Memory B cell (primary cell): ENCODE measurements at places on chromosomes 2 and 18.

GRCh38 chr2:112062894-112063293 lies 7.8 kb downstream of the TMEM87B start:
- DNase-seq, result no peak

GRCh38 chr18:23887493-23887892 lies 127.1 kb upstream of the TTC39C start:
- no peak for DNase-seq

DNA sequence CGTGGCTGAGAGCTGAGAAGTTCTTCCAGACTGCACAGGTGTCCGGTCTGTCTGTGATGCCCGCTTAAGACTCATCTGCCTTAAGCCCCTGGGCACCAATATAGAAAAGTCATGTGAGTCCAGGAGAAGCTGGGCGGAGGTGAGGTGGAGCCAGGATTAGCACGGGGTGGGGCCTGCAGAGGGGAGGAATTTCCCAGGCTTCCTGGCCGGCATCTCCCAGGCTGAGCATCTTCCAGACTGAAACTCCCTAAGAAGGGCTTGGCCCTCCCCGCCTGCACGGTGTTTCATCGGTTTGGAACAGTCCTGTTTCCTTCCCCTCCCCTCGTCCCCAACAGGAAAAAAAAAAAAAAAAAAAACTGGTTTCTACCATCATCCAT lies 270.3 kb downstream of the ATAD2B start:
- no peak for DNase-seq

GRCh38 chr18:24089076-24089475 lies 49.8 kb upstream of the CABYR start:
- no peak for DNase-seq

DNA sequence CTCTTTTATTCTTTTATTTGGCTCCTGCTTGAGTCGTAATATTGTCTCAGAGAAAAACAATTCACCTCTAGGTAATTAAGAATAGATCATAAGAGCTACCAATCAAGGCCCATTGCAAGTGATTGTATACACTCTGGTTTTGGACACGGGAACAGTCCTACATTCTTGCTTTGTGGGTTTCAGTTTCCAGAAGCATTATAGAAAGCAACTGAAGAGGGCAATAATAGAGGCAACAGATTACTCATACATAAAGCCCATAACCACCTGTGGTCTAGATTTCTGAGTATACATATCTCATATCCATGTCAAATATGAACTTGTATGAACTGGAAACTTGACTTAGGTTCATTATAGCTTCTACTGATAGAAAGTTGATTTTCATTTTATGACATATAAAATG lies 65.4 kb downstream of the DIS3L2 start:
- DNase-seq, result no peak

DNA sequence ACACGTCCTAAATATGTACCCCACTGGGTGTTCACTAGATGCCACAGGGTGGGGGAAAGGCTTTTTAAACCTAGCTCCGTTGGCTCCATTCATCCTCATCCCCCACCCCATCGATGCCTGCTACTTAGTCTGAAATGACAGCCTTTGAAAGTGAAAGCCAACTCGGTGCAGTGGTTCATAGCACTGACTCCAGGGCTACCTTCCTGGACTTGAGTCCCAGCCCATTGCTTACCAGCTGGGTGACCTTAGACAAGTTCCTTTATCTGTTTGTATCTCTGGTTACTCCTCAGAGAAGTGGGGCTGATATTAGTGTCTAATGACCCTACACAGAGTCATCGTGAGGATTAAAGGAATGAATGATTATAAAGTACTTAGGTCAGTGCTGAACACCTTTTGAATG lies 24.4 kb downstream of the EHD3 start:
- no peak for DNase-seq

GRCh38 chr18:11149441-11150270 lies at the start of gene PIEZO2:
Gene PIEZO2 (minus strand): TSS chr18:11149569. CDS start chr18:11148588, 981 bp downstream.
- DNase-seq, result no peak

GRCh38 chr2:65661980-65662653 lies 229.7 kb upstream of the SPRED2 start:
- DNase-seq, result no peak

DNA sequence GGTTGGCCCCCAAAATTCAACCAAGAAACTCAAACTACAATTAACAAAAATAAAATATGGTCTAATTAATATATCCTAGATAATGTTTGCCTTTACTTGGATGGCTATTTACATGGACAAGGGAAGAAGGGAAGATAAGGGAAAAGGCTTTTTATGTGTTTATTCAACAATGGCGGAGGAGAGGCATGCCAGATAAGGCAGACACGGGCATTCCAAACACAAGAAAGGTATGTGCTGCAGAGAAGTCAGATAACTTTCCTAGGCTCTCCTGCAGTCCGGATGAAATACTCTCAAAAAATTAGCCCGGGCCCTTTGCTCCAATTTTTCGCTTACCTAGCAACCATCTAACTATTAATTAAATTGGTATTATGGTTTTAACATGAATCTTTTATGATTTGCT lies 5.1 kb upstream of the TTR start:
- no peak for DNase-seq

DNA sequence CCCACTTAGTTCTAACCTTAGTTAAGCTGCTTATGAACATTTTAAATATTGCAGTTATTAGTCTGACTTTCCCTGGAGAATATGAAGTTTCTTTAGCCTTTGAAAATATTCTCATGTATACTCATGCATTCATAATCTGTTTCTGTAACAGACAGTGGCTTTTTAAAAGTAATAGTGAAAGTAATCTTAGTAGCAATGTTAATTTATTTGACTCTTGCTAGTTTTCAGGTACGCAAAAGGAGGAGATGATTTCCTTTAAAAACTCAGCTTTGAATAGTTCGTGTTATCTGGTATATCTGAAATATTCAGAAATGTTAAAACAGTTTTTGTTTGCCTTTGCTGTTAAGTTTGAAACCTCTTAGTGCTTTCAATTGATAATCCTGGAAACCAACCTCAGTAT lies 3.8 kb downstream of the ANKRD12 start:
- no peak for DNase-seq

GRCh38 chr18:72738136-72738535 lies 129.7 kb downstream of the NETO1 start:
- DNase-seq, result no peak

DNA sequence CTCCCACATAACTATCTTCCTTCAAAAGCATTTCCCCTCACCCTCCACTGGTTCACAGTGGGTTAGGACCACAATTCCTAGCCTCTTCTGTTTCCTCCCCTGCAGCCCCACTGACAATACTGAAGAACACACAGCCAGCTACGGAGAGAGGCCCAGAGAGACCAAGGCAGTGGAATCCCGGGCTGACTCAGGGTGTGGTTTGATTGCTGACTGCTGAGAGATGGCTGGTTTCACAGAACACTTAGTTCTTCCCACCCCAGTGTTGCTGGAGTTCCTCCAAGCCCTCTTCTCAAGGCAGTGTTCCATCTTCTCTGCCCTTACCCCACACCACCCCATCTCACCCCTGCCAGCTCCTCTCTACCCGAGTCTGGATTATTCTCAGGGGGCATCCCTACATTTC lies 43.3 kb upstream of the ZFP36L2 start:
- DNase-seq, result no peak

GRCh38 chr2:39413063-39413737 lies 23.9 kb downstream of the MAP4K3 start:
- DNase-seq, result no peak

- no peak for DNase-seq
Measured at GRCh38 chr18:12621742-12622306, 36.1 kb downstream of the SPIRE1 start.

- DNase-seq, result no peak
Measured at GRCh38 chr2:88950010-88950409, 258.5 kb downstream of the RPIA start.

DNA sequence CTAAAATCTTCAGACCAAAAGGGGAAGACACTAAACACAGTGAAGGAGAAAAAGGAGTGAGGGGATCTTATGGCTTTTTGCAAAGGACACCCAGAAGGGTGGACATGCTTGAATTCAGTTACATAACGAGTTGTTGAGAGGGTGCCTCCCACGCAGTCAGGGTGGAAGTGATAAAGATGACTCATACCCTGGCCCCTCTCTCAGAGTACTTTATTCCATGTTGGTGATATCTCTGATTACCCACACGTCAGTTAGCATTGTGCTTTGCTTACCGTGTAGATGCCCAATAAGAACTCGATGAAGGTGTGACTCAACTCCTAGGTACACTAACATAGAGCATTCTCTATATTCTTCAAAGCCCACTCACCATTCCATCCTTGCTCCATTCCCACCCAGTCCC lies 44.4 kb downstream of the EN1 start:
- DNase-seq, result no peak

DNA sequence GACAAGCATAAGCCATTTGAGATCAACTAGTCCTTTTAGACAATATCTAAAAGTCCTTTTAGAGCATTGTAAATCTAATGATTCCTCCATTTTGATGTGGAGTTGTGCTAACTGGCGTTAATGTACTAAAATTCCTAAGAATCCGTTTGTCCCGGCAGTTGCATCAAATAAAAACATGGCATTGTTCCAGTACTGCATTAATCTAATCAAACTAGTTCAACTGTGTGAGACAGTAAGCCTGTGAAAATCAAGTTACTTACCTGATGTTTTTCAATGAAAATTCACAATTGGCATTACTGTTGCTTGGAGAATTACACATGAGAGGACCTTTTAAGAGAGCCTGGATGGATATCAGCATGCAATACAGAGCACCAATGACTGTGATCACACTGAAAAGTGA lies 13.3 kb downstream of the TM4SF20 start:
- DNase-seq, result no peak

DNA sequence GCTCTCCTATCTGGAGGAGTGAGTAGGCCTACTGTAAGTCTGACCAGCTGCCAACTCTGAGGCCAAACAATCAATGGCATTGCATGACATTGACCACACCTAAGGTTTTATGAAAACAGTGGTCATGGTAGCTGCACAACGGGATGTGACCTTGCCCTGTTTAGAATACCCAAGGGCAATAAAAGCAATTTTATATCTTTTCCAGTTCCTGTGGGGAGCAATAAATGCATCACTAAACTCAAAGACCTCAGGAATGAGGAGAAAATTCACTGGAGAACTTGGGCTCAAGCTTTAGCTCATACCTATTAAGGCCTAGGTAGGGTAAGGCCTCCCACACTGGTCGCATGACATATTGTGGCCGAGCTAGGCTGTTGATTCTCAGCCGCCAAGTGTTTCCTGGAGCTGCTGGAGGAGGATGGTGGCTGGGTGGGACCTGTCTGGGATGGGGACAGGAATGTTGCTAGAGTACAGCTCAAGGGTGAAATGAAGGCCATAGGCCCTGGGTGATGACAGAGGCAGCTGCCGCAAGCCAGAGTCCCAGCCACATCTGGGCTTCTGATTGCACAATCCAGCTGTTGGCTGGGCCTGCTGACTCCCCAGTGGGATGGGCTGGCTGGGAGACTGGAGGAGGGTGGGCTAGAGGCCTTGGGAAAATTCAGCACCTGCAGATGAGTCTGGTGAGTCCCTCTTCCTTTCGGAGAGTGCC lies 313.7 kb downstream of the CYP26B1 start:
- no peak for DNase-seq

DNA sequence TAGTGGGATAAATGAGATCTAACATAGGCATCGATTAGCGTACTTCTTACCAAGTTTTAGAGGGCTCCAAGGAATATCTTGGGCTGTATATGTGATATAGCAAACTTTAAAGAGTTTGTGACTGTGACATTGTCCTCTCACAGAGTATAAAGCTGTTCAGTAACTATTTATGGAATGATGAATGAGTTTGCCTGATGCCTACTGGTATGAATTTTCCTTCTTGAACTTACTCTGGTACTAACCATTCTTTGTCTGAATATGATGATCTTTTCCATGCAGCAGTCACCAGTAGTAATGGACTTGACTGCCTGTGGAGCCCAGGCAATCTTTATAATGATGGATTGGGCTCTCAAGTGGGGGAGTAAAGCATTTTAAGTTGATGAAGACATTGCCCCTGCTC lies 120.5 kb downstream of the PARD3B start:
- no peak for DNase-seq

DNA sequence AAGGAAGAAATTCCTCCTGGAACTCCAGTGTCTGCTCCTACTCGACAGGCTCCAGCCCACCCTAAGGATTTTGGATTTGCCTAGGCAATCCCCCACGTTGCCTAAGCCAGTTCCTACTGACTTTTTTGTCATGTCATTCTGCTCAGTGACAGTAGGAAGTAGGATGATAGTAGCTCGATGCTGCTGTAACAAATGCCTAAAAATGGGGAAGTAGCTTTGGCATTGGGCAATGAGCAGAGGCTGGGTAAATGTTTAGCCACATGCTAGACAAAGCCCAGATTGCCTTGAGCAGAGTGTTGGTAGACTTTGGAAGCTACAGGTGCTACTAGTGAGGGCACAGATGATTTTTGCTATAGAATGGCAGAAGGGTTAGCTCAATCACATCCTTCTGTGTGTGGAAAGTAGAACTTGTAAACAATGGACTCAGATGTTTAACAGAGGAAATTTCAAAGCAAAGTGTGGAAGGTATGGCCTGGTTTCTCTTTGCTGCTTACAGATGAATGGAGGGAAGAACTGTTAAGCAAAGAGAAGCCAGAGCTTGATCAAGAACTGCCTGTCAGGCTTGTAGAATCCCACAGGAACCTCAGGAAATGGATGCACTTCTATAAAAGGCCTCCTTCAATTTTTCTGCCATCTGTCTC lies 154.8 kb downstream of the RNF144A start:
- DNase-seq, result no peak

DNA sequence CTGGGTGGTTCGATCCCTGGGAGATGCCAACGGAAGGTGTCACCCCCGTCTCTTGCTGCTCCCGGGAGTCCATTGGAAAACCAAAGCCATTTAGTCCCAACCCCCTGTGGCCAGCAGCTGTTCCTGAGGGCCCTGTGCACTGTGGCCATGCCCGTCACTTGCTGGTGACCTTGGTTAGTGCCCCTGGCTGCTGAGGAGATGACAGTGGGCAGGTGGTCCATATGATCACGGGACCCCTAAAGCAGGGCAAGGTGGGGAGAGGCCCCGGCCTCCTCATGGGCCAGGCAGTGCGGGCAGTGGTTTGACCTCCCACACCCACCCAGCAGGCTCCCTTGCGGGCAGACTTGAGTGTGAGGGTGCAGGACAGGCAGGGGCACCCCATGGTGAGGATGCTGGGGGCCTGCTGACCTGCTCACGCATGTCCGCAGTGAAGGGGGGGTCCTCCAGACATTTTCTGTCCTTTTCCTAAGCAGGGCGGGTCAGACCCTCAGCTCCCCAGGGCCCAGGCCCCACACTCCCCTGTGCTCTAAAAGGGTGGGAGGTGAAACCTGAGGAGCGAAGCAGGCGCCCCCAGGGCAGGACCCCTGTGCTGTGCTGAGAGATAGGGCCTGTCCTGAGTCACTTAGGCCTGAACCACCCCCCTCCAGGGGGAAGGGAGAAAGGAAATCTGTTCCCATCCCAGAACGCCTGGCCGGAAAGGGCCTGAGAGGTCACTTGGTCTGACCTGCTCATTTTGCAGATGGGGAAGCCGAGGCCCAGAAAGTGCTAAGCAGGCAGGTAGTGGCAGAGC lies 6.8 kb downstream of the ITM2C start:
- DNase-seq, result no peak

DNA sequence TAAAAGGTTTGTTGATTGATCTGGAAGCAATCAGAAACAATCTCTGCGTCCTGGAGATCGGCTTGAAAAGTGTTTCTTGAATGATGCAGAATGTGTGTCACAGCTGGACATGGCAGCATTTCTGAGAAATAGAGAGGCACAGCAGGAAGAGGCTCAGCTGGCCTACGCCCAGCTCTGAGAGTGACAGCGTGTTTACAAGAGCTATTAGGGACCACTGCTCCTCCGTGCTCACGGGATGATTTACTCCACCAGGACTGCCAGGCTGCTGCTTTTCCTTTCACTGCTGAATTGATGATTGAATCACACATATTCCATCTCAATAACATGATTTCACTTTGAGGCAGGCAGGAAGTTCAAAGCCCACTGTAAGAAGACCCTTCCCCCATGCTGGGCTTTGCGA lies 62.8 kb downstream of the GALNT14 start:
- DNase-seq, result no peak

- no peak for DNase-seq
Measured at GRCh38 chr2:33477473-33478468, 1.3 kb downstream of the RASGRP3 start.
